Esophagus muscularis mucosa (tissue), 4 donors: ENCODE measurements at places on chromosomes 6 and 20. TPM values are rescaled to one million over a fixed set of nuclear protein-coding genes. Genes with fewer than 3 reads are reported as not detected.

The HAO1 gene
- total RNA-seq, result not detected

The APCDD1L gene
- 0.58 TPM for total RNA-seq

- DNase-seq, result no peak
Observed at GRCh38 chr6:168528474-168529095, 87.6 kb downstream of the SMOC2 start.

The WFDC2 gene
- not detected for total RNA-seq

DNA sequence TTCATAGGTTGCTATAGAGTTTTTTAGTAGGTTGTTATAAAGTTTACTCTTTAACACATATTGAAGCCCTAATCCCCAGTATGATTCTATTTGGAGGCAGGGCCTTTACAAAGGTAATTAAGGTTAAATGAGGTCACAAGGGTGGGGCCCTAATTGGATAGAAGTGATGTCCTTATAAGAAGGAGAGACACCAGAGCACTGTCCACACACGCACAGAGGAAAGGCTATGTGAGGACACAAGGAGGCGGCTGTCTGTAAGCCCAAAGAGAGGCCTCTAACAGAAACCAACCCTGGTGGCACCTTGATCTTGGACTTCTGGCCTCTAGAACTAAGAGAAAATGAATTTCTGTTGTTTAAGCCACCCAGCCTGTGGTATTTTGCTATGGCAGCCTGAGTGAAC is 98.5 kb downstream of the GJA10 start:
- no peak for DNase-seq

- DNase-seq, result no peak
Observed at GRCh38 chr20:45515147-45515913, at the start of gene SPINT3. Gene SPINT3, minus strand, starts transcription at chr20:45515622. Its CDS starts 14 bp downstream, at chr20:45515608.

The ID4 gene
- 64.6 TPM for total RNA-seq

GRCh38 chr6:31272836-31273626 is 1.1 kb upstream of the HLA-C start:
- no peak for DNase-seq

- DNase-seq, result no peak
Observed at GRCh38 chr20:1900321-1900801, 5.2 kb downstream of the SIRPA start.

DNA sequence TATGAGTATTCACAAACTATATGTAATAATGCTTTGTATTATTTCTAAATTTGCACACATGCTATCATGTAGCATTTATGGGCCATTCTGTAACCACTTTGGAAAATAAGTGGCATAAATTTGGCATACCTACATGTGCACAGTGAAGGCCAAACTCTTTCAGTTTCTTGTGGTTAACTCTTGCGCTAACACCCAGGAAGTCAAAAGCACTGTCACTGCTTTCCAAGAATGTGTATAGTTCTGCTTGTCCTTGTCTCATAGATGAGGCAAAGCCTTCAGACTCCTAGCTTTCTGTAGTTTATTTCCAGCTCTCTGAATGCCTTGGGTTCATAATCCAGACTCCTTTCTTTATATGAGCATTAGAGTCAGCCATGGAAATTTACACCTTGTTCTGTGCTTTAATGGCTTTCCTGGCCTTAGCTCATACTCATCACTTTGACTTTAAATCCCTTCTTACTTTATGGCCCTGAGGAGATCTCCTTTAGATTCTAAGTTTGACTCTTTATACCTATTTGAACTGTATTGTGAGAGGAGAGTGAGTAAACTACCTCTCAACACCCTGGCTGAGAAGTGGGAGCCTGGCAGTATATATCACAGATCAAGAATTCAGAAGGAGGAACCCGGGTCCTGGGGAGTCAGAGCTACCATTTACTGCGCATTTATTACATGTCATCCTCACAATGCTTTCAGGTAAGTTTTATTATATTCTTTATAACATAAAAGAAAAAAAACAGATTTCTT is 949 bp upstream of the SLC17A3 start:
- DNase-seq, result no peak

- no peak for DNase-seq
Observed at GRCh38 chr20:4714818-4715217, 6.9 kb upstream of the PRND start.

The SLC24A3 gene
- total RNA-seq, result 6.0 TPM

The PTPRT gene
- total RNA-seq, result not detected

The TRIM10 gene
- 0.17 TPM for total RNA-seq

DNA sequence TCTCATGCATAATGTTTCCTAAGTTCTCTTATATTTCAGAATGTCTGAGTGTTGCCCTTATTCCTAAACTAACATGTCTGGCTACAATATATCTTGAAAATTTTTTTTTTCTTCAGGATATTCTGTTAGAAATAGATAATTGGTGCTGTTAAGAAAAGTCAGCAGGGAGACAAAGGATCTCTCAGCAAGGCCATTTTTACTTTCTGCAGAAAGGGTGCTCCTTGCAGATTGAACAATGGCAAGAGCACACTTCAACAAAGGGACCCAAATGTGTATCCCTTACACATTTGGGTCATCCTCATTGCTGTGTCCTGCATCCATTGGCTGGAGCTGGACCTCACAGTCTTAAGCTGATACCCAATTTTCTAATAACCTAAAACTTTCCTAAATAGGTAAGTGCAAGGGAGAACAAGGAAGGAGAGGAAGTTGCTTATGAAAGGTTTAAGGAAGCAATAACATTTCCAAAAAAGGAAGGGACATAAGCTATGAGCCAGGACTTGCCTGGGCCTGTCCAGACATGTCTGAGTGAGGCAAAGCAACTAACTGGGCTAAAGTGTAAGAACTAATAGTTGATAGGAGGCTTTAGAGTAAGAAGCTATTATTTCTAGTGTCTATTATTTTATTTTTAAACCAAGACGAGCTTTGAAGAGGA is 429.6 kb downstream of the BCKDHB start:
- no peak for DNase-seq

The HMGCLL1 gene
- total RNA-seq, result 4.3 TPM

GRCh38 chr20:63309261-63310071 is 16.5 kb downstream of the COL20A1 start:
- DNase-seq, result no peak

- no peak for DNase-seq
Observed at GRCh38 chr6:107555449-107555848, 65.5 kb downstream of the SOBP start.

GRCh38 chr6:99338188-99338587 is 11.3 kb downstream of the FAXC start:
- DNase-seq, result no peak

- DNase-seq, result peak; percentile 91
Observed at GRCh38 chr20:23419995-23420901, 1.0 kb downstream of the NAPB start.

DNA sequence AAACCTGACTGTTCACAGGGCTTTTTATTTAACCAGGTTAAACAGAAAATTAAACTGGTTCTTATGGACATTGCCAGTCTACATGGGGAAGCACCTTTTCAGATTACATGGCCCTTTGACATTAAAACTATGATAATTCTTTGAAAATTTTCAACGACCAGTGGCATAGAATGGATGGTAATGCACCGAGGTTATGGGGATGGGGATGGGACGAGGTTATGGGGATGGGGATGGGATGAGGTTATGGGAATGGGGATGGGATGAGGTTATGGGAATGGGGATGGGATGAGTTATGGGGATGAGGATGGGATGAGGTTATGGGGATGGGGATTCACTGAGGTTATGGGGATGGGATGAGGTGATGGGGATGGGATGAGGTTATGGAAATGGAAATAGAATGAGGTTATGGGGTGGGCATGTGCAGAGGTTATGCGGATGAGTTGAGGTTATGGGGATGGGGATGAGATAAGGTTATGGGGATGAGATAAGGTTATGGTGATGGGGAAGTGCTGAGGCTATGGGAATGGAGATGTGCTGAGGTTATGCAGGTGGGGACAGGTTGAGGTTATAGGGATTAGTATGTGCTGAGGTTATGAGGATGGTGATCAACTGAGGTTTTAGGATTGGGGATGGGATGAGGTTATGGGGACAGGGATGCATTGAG is 541.9 kb downstream of the CDH26 start:
- peak; percentile 21 for DNase-seq

The PCK1 gene
- total RNA-seq, result 0.06 TPM

GRCh38 chr6:27830212-27830599 is 82.0 kb downstream of the OR2B2 start:
- DNase-seq, result no peak

- no peak for DNase-seq
Observed at GRCh38 chr6:157599191-157599590, 218.2 kb downstream of the ZDHHC14 start.

The B4GALT5 gene
- 23.3 TPM for total RNA-seq
